Stomach (tissue), 19 donors: ENCODE measurements at places on chromosomes 3 and 15. TPM values are rescaled to one million over a fixed set of nuclear protein-coding genes. Genes with fewer than 3 reads are reported as not detected.

Gene CCDC54
- total RNA-seq = not detected

Gene TGM4
- not detected for total RNA-seq

Gene OCA2
- not detected for total RNA-seq

Gene KCTD6
- total RNA-seq = not detected

Gene AADAC
- 54.7 TPM for total RNA-seq
